ENCODE measurements at places on chromosomes 11 and 22. TPM values are rescaled to one million over a fixed set of nuclear protein-coding genes. Genes with fewer than 3 reads are reported as not detected.

DNA sequence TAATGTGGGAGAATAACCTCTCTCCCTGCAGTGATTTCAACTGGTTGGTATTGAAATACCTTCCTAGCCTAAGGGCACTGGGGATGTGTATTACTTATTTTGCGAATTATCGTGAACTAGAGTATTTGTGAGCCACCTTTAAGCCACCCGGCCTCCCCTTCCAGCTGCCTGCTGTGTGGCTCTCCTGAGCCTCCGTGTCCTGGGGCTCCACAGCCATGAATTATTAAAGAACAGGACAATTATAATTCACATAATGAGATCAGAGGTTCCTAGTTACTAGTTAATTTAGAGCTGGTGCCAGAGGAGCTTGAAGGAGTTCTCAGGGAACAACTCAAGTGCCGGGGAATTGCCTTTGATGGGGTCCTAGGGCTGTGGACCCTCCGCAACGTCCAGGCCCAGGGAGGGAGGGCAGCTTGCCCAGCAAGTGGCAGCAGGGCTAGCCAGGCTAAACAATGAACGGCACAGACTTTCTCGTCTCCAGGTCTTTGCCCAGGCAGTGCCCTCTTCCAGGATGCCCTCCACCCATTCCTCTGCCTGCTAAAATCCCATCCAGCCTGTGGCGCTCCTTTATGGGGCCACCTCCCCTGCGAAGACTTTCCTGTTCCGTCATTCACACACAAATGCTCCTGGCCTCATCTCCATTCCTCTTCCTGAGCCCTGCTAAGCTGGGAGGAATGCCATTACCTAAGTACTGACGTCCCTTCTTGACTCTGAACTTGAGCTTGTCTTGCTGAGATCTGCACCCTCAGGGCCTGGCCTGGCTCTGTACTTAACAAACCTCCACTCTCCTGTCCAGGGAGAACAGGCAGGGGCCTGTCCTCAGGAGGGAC, 91.5 kb downstream of the RTL6 start:
- peak; percentile 19 for DNase-seq

- DNase-seq: no peak
These were observed 336.9 kb downstream of the ETS1 start for GRCh38 chr11:128250482-128250881.

DNA sequence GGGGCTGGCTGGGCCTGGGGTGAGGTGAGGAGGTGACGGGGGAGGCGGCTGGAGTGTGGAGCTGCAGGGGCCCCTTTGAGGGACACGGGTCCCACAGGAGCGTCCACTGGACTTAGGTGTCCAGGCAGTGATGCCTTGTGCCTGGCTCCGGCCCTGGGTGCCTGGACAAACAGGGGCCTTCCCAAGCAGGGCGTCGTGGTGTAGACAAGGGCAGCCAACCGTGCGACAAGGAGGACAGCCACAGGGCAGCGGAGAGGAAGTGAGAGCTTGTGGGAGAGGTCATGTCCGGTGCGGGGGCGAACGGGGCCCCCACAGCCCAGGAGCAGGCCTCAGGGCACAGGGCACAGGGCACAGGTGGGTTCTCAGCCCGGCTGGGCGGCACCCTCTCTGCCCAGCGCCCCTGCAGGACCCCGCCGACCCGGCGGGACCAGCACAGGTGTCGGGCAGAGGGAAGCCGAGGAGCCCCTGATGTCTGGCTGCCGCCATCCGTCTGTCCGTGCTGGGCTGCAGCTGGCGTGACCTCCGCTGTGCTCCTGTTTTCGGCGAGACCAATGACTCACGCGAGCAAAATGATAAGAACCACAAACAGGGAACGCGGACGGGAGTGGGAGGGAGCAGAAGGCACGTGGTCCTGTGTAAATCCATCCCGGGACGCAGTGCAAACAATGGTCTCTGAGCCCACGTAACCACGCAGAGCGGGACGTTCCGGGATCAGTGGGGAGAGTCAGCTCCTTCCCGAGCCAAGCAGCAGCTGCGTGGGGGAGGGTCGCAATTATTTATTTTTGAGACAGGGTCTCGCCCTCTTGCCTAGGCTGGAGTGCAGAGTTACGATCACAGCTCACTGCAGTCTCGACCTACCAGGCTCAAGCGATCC, 49.1 kb upstream of the A4GALT start:
- peak; percentile 91 for DNase-seq

GRCh38 chr22:33920197-33920540, at the start of gene LARGE1:
LARGE1 (minus strand) TSS chr22:33920476.
- peak; percentile 17 for DNase-seq

DNA sequence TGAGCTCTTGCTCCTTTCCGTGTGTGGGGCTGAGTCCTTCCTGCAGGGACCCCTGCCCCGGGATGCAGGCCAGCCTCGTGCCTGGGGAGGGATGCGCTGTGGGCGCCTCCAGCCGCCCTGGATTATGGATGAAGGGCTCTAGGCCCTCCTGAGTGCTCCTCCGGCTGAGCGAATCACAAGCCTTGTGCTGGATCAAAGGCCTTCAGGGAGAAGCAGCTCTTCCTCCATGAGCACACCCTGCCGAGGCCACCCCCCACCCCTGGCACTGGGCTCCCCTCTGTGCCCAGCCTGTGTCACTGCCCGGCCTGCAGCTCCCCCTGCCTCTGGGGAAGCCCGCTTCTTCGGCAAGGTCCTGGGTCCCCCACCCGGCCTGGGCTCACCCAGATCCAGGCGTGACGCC, 43.8 kb downstream of the BRSK2 start:
- no peak for DNase-seq

Gene BACE1
- 33.4 TPM for total RNA-seq

Gene BIRC3
- total RNA-seq: 2.4 TPM

Measured in fibroblast of the aortic adventitia (primary cell).